ENCODE measurements at places on chromosomes 6 and 20.

DNA sequence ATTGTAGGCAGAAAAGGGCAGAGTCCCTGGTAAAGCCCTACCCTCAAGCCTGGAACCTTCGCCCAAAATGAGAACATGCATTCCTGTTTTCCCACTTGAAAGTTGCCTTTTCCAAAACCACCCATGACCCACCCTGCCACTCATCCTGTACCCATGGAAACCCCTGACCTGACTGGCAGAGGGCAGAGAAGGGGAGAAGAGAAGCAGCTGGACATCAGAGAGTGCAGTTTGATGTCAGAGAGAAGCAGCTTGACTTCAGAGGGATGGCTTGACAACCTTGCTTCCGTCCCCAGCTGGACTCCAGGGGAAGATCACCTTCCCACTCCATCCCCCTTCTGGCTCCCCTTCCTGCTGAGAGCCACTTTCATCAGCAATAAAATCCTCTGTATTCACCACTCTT, 123.6 kb upstream of the SHLD1 start:
- no peak for DNase-seq

- no peak for DNase-seq
Measured at GRCh38 chr6:85867595-85867994, 224.9 kb upstream of the SYNCRIP start.

GRCh38 chr20:40843251-40843650, 154.2 kb upstream of the MAFB start:
- no peak for DNase-seq

- peak; percentile 60 for DNase-seq
Measured at GRCh38 chr6:43910638-43911353, 140.8 kb downstream of the VEGFA start.

- no peak for DNase-seq
Measured at GRCh38 chr20:4507288-4507719, 214.4 kb upstream of the PRND start.
